ENCODE measurements at places on chromosomes 5 and 9.
A peak's percentile ranks its signal among the peaks of the same experiment; 100 is the strongest.

DNA sequence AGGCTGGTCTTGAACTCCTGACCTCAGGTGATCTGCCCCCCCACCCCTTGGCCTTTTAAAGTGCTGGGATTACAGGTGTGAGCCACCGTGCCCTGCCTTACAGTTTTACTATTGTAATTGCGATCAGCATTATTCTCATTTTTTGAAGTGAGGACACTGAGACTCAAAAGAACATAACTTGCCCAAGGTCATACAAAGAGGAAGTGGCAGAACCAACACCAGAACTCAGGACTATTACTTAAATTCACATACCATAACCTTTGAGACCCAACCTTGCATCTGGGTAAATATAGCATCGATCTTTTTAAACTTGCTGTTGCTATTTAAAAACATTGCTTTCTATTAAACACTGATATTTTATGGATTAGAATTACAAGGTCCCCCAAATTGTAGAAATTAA, 54.2 kb downstream of the FOXI1 start:
- no peak for DNase-seq

DNA sequence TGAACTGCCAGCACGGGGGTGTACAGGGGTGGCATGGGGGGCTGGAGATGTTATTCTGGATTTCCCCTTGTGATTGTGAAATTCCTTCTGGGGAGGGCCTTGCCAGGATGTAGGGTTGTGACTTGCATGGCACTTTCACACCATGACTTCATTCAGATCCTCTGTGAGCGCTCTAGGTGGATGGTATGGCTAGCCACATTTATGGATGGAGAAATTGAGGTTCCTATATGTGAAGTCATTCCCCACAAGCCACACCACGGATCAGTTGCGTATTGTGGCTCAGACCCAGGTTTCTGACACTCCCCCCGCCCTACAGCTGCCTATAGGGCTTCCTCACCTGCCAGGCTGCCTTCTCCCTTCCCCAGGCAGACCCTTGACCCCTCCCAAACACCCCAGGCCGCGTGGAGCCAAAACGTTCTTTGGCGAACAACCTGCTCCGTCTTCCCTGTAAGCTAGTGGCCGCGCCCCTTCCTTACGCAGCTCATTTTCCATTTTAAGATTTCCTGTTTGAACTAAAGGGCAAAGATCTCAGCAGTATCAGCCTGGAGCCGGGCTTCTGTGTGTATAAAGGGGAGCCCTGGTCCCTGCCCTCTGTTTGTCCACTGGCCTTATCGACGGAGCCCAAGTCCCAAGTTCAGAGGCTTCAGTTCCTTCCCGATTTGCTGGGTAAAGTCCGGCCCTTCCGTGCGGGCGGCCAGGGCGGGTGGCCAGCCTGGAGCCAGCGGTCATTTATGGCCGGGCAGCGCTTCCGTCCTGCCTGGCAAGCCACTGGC, 97.8 kb upstream of the KLF4 start:
- DNase-seq, result peak; percentile 35

- peak; percentile 48 for DNase-seq
Measured at GRCh38 chr9:86202338-86202882, 57.0 kb downstream of the C9orf153 start.

DNA sequence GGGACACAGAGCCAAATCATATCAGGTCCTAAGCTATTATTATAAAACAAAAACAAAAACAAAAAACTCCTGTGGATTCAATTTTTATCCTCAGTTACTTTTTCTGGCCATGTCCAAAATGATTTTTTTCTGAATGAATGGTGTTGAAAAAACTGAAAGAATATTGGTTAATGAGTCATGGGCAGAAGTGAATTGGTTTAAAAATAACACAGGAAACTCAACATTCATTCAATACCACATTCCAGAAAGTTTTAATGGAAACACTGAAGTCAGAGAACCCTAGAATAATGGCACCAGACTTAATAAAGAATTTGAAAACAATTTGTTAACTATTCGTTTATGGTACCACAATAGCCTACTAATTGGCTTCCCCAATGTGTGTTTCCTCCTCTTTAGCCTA, 102.4 kb upstream of the CDH9 start:
- DNase-seq, result no peak

DNA sequence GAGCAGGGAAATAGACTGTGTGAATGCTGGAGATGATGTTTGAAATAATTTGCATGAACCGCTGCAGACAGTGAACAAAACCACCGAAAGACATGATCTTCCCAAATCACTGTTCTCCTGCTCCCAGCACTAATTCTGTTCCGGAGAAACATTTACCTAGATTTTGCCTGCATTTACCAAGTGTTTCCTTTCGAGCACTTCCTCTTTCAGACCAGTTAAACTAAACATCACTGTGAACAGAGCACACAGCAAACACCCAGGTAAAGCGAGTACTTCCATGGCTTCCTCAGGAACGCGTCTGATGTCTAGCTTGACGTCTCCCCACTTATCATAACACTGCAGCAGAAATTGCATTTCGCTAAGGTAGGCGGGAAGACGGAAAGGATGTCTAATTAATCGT, 45.1 kb upstream of the PTCH1 start:
- DNase-seq, result no peak

GRCh38 chr5:173538018-173538417, 78.4 kb downstream of the BOD1 start:
- no peak for DNase-seq

DNA sequence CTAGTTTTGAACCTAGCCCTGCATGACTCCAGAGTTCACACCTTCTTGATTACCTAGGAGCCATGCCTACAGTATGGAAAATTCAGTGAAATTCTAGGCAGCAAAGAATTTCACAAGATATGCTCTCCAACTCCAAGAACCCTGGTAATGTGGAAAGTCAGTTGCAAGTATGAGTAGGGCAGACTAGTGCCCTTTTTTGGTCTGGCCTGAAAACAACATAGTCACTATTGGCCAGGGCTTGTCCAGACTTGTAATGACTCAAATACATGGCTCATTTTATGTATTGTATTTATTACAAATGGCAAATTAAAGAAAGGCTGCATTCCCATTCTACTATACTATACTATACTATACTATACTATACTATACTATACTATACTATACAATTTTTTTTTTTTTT, 160.4 kb downstream of the ESM1 start:
- DNase-seq, result no peak

DNA sequence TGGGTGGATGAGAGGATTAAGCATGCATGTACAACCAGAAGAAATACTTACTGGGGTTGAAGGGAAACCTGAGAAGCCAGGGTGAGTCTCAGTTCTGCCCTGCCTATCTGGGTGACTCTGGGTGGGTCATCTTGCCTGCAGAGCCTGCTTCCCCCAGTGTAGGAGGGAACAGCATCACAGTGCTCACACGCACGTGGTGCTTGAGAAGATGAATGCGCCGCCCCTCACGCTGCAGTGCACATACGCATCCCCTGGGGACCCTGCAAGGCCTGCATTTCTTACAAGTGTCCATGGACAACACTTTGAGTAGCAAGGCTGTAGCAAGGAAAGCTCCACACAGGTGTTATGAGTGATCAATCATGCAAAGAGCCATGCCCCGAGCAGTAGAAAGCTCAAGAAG, 18.7 kb upstream of the GABBR2 start:
- no peak for DNase-seq

- DNase-seq, result no peak
Measured at GRCh38 chr5:17373406-17373805, 124.6 kb upstream of the TAF11L2 start.

- DNase-seq, result peak; percentile 81
Measured at GRCh38 chr5:149442563-149443182, 63.6 kb upstream of the IL17B start.

DNA sequence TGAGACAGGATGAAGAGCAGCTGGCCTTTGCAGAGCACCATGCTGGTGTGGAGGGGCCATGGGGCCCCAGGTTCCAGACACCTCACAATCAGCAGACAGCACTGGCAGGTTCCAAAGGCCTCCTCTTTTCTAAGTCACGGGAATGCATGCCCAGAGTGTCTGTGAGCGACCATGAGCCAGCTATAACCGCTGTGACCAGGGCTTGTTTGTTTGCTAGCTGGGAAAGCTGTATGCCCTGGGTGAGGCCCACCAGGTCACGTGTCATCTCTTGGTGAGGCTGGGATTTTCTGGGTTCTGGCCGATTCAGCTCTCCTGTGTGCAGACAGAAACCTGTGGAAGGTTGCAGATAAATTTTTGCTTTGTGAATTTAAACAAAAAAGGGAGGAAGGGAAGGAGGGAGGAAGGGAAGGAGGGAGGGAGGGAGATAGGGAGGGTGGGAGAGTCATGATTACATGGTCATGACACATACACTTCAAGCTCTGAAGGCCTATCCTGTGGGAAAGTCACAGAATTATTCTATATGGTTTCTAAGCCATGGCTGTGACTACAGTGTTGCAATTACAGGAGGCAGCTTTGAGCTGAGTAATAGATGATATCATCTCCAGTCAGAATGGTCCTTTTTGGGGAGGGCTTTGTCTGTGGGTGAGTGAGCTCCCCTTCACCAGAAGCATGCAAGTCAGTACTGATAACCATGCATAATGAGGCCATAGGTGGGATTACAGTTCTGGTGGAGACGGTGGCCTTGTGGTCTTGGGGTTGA, 37.2 kb downstream of the PAPPA start:
- peak; percentile 58 for DNase-seq

DNA sequence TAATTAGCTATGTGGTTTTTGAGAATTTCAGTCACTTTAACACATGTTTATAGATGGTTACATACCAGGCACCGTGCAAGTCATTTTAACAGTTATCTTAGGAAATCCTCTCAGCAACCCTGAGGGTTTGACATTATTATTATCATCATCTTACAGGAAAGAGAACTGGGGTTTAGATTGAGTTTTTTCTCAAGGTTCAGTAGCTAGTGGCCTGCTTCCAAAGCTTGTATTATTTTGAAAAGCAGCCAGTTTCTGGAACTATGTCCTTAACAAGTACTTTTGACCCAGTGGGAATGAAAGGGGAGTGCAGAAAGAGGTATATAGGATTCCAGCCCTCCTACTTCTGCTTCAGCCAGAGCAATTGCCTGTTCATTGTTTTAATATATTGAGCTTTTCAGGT, 157.5 kb downstream of the COMMD10 start:
- DNase-seq, result no peak

DNA sequence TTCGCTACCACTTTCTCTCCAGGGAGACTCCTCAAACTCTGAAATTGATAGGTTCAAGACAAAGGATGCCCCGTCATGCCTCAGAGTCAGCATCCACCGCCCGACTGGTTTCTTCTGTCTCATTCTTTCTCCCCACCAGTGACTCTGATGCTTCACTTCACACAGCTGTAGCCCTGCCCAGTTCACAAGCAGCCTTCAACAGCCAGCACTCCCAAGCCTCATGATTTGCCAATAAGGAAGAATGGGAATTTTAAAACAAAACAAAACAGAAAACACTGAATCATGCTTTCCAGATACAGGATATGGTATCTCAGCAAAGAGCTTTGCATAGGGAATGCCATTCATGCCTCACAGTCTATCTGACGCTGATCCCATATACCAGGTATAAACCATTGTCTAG, 371.2 kb upstream of the RORB start:
- DNase-seq, result no peak

DNA sequence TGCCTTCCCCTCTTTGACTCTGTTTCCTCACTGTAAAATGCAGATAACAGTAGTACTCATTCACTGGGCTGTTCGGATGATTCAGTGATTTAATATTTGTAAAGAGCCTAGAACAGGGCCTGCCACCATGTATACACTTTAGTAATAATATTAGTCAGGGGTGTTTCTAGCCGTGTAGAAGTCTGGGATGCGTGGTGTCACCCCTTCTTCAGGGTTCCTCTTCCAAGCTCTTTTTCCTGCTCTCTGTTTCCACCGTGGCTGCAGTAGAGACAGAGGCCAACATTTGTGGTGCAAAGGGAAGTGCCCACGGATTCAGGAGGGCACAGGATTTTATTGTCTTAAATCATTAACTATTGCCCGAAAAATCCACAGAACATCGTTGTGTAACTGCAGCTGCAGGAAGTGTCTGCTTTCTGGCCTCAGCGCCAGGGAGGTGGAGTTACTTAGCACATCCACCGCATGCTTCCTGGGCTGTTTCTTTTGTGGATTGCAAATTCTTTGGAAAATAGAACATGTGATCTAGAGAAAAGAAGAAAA, 61.7 kb downstream of the TRIO start:
- DNase-seq, result no peak

DNA sequence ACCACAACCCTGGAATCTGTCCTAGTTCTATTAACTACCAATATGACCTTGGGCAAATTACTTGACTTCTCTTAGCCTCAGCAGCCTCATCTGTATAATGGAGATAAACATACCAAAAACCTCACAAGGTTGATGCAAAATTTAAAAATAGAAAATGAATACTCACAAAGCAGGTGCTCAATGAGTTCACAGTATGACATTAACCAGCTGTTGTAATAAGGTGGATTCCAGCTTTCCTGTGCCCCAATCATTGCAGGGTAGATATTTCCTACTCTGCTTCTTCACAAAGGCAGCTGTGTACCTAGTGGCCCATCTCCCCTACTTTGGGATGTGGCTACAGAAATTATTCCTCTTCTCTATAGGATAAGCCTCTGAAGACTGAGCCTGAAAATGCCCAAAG, 8.8 kb downstream of the HTR4 start:
- no peak for DNase-seq

- DNase-seq, result no peak
Measured at GRCh38 chr5:88128813-88129212, 139.8 kb downstream of the TMEM161B start.

- DNase-seq, result no peak
Measured at GRCh38 chr5:76582230-76583162, 40.7 kb downstream of the F2RL2 start.

- DNase-seq, result no peak
Measured at GRCh38 chr5:14342306-14342705, 199.2 kb downstream of the TRIO start.

- no peak for DNase-seq
Measured at GRCh38 chr5:74266836-74267235, 373.7 kb downstream of the ENC1 start.

GRCh38 chr5:160064995-160065614, 54.1 kb downstream of the PWWP2A start:
- no peak for DNase-seq

DNA sequence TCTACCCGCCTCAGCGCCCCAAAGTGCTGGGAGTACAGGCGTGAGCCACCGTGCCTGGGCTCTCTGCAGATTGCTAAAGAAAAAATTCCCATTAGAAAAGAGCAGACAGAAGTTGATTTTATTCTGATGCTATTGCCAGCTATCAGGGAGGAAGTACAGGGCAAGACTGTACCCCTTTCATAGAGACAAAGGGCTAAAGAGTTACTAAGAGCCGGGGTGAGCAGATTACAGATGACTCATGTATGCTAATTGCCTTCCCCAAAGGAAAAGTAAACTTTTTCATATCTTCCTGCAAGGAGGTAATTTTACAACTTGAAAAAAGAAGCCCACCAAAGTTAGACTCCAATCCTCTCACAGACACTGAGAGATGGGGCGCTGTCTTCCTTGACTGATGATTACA, 42.3 kb upstream of the MCTP1 start:
- no peak for DNase-seq

GRCh38 chr5:42640835-42641234, 115.8 kb upstream of the CCDC152 start:
- DNase-seq, result no peak

- DNase-seq, result peak; percentile 40
Measured at GRCh38 chr9:81083854-81084512, 605.4 kb downstream of the TLE1 start.

- DNase-seq, result no peak
Measured at GRCh38 chr5:72955143-72955767, 586 bp upstream of the FCHO2 start.

GRCh38 chr9:28264368-28264767, 691.1 kb upstream of the C9orf72 start:
- DNase-seq, result no peak

- DNase-seq, result no peak
Measured at GRCh38 chr9:36164372-36164771, 4.8 kb upstream of the CCIN start.

Data from hepatic stellate cell (primary cell).